Stimulated activated CD8-positive, alpha-beta memory T cell treated with anti-CD3 and anti-CD28 coated beads, Interleukin-15, amount 100 ng/mL, for 4 hours (primary cell): ENCODE measurements at places on chromosomes 1 and 21.

DNA sequence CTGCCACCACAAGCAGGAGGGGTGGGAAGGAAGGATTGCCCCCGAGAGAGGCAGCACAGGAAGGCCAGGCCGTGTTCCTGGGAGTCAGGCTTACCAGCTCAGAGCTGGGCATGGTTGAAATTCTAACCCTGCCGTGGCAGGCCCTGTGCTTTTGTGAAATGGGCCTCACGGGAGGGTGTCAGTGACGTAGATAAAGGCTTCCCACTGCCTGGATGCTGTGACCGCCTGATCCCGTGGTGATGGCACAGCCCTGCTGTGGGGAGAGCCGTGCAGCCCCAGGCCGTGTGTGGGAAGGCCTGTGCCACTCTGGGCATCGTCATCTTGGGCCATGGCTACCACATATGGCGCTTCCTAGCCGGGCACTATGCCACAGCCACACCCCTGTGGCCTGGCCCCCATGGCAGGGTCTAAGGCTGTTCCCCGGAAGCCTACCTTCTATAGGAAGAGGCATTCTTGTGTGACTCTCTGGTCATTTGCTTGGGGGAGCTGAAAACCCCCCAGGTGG is 161.3 kb downstream of the PCBP3 start:
- no peak for DNase-seq

- no peak for DNase-seq
Observed at GRCh38 chr1:40799351-40799867, 15.8 kb downstream of the KCNQ4 start.

DNA sequence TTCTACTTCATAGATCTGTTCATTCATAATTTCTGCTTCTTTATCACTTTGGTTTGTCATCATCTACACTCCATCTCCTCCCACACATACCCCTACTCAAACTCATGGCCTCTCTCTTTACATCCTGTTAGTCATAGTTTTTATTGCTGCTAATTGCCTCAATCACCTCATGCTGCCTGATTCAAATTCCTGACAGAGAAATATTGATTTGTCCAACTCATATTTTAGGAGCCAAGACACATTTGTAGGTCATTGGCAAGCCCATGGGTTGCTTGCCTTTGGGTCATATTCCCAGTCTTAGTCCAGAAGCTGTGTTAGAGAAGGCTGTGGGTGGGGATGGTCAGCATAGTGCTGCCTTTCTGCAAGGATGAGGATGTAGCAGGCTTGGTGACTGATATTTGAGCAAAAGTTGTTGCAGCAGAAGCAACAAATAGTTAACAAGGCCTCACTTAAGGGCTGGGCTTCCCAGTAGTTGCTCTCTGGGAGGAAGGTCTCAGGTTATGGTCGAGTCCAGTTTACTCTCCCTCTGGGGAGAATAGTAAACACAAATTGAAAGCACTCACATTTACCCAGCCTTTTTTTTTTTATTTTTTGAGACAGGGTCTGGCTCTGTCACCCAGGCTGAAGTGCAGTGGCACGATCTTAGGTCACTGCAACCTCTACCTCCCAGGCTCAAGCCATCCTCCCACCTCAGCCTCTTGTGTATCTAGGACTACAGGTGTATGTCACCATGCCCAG is 22.4 kb upstream of the EPS15 start:
- DNase-seq = no peak

DNA sequence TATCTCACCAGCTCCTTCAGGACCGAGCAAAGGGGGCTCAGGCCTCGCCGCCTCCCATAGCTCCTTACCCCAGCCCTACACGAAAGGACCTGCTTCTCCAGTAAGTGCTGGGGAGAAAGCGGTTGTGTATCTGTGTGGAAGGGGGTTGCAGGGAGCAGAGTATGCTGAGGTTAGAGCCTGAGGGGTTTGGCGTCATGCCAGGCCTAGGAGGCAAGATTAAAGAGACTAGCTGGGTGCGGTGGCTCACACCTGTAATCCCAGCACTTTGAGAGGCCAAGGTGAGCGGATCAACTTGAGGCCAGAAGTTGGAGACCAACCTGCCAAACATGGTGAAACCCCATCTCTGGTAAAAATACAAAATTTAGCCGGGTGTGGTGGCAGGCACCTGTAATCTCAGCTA is 14.1 kb upstream of the RASSF5 start:
- no peak for DNase-seq

DNA sequence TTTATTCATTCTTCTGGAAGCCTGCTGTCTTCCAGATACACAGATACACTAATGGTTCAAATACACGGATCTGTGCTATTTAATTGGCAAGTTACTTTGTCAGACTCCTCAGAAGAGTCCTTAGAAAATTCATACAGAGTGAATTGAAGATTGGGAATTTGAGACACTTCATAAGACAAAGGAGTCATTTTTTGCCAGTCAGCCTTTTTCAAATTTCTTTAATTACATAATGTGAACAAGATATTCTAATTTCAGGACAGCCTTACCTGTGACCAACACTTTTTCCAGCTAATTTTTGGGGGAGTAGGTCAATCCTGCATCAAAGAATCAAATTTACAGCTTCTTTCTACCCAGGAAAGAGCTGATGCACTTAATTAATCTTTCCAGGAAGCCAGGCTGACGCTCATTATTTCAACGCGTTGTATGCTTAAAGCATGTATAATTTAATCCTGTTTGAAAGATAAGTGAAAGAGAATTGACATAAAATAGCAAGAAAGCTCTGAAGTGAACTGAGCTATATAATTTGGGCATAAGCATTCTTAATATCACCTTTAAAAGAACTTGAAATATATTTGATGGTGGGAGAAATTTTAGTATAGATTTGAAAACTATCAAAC is 12.8 kb upstream of the NRIP1 start:
- no peak for DNase-seq

DNA sequence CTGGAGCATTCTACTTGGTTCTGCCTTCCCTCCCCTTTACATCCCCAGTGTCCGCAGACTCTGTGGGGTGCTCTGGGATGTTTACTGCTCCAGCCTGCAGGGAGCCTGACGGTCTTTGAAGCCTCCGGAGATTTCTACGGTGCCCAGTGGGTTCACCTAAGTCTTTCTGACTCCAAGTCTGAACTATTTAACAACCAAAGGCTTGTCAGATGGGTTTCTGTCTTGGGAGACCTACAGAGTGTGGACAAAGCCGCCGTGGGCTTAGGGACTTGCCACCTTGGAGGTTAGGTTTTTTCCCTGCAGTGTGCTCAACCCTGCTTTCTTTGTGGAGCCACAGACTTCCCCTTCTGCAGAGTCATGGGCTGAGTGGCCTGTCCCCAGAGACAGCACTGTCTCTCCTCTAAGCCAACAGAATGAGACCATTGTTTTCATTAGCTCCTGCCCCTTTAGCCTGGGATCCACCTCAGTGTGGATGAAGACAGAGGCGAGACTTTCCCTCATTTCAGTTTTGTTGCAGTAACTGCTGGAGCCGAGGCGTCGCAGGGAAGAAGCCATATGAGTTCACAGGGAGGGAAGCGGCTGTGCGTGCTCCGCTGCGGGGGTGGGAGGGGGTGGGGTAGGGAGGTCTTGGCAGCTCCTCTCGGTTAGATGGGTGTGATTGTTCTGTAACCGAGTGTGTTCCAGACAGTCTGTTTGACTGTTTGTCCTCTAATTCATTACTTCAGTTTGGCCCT is 120.7 kb downstream of the CNIH3 start:
- no peak for DNase-seq

DNA sequence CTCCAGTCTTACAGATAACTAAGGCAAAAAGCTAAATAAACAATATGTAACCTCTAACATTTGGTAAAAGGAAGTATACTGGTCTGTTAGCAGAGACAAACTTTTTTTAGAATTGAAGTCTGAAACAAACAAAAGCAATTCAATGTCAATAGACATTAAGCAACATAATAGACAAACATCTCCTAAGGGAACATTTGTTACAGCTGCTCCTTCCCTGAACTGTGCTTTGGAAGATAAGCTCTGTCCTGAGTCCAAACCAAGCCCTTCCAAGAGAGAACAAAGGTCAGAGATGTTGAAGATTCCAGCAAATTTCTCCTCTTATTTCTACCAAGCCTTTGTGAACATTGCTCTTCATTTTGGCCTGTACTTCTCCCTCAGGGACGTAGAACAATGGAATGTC is 25.3 kb downstream of the FMO2 start:
- DNase-seq = no peak

DNA sequence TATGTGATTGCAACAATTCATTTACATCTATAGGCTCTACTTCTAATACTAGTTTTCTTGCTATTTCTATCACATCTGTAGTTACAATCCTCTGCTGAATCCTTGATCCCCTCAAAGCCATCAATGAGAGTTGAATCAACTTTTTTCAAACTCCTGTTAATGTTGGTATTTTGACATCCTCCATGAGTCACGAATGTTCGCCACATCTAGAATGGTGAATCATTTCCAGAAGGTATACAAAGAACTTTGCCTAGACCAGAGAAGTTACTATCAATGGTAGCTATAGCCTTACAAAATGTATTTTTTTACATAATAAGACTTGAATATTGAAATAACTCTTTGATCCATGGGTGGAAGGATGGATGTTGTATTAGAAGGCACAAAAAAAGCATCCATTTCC is 110.0 kb downstream of the AMY1C start:
- no peak for DNase-seq

GRCh38 chr1:88655685-88656299 is 28.3 kb upstream of the PKN2 start:
- DNase-seq = no peak

- no peak for DNase-seq
Observed at GRCh38 chr1:222736972-222737371, at the start of gene FAM177B. Gene FAM177B (plus strand): TSS chr1:222737202. CDS start chr1:222746546, 9,344 bp downstream.

DNA sequence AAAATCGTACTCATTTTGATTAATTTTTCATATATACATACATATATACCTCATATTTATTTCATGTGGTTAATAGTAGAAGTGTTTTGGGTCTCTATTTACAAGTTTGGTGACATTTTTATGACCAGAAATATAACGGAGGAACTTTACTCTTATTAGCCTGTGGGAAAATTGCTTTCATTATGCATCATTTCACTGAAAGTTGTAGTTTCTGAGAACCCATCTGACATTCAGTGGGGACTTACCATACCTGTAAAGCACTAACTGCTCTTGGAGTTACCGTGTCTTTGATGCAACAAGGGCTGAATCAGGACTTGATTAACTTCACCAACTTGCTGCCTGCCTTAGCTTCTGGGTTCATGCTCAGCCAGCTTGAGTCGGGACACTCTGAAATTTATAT is 49.9 kb upstream of the ITPKB start:
- DNase-seq = no peak

DNA sequence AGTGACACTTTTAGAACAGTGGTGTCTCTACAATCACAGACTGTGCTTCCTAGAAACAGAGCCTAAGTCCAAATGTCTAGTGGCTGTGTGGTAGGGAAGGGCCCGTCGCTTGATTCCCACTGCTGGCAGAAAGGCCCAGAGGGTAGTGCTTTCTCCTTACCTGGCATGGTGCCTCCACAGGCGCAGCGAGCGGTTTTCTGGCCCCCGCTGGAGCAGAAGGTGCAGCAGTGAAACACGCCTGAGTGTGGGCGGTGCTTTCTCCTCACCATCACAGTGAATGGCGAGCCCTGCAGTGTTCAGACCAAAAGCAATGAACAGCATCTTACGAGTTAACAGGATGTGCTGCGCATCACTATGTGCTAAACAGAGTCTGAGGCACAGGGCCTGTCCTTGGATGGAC is 8.3 kb downstream of the TRIM45 start:
- no peak for DNase-seq

- no peak for DNase-seq
Observed at GRCh38 chr1:30274976-30275621, 448.3 kb downstream of the MATN1 start.

- peak; percentile 24 for DNase-seq
Observed at GRCh38 chr1:223143537-223144248, 645 bp upstream of the TLR5 start.

DNA sequence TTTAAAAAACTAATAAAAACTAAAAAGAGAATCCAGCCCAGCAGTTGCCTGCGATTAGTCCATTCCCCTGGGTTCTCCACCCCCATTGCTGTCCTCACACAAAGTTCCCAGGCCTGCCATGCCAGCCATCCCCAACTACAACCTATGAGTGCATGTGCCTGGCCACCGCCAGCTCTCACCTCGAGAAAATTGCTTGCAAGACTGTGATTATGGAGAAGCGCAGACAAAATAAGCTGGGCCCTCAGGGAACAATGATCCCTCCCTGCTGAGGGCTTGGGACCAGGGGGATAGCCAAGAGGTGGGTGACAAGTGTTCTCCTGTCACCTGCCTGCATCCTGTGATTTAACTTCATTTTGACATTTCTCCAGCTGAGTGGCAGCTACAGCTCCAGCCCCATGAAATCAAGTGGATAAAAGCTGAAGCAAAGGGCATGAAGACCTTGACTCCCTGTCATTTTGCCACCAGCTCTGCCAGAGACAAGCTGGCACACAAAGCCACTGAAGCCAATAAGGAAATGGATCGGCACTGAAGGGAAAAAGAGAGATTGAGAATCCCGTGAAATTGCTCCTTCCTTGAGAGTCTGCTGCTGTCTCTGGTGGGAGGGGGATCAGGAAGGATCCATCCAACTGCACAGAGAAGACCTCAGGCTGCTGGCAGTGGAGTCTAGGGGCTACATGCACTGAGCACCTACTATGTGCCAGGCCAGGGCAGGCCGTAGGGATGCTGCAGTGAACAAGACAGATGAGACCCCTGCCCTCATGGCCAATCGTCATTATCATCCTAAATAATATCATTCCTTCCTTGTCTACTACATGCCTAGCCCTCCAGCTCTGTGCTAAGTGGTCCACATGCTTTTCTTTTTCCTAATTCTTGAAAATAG is 40.7 kb downstream of the MATN1 start:
- DNase-seq = no peak

GRCh38 chr1:221141606-221142285 is 262.5 kb downstream of the HLX start:
- no peak for DNase-seq

DNA sequence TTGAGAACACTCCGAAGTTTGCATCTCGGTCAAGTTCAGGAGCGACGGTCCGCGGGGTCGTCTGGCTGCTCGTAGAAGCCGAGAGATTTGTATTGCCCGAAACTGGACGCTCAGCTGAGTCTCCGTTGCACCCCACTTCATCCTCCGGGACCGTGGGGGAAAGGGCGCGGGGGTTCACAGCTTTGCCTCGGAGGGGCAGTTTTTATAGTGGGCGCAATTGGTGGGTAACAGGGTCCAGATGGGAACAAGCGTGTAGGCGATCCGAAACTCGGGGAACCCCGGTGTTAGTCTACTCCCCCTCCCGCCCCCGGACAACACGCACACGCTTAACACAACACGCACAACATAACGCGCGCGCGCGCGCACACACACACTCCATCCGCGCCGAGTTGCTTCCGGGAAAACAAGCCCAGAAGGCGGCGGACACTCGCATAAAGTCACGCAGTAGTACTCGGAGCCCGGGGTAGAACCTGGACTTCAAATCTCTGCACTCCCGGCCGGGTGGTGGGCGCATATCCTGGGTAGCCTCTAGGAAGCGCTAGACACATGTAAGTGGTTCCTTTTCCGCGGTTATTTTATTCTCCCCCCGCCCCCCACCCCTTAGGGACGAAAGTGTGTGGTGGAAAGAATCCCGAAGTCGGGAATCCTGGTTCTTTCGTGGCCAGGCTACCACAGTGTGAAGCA is 1.1 kb upstream of the JUN start:
- peak; percentile 65 for DNase-seq

GRCh38 chr1:208569181-208569580 is 325.0 kb upstream of the PLXNA2 start:
- no peak for DNase-seq

GRCh38 chr1:159895836-159896545 is 4.0 kb downstream of the CFAP45 start:
- DNase-seq = no peak

- no peak for DNase-seq
Observed at GRCh38 chr1:192225703-192226102, 67.4 kb downstream of the RGS18 start.
